ENCODE measurements at places on chromosomes 16 and 17.

DNA sequence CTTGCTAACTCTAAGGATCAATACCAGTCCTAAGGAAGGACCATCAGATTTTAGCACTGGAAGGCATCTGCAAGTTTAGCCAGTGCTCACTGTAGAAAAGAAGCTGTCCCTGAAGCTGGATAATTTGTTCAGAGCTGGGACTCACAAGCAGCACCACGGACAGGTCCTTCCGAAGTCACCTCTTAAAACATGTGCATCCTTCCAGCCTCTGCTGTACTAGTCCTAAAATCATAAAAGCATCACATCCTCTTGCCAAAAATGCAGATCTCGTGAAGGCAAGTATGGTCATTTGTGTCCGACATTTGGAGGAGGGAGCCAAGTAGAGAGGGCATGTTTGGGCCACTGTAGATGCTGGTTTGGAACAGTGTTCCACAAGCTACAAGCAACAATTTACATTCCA is 506.9 kb downstream of the RBFOX1 start:
- no peak for DNase-seq

DNA sequence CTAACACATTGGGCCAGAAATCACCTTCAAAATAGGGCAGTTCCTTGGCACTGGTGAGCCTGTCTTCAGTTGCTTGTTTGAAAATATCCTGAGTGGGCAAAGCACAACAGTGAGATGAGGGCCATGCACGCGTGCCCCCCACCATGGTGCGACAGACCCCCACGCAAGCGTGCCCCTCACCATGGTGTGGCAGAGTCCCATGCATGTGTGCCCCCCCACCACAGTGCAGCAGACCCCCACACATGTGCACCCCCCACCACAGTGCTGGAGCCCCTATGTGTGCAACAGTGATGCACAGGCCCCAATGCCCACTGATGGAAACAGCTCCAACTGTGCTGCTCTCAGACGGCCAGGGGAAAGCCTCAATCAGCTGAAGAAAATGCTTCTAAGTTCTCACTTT is 18.8 kb upstream of the TRAP1 start:
- no peak for DNase-seq

DNA sequence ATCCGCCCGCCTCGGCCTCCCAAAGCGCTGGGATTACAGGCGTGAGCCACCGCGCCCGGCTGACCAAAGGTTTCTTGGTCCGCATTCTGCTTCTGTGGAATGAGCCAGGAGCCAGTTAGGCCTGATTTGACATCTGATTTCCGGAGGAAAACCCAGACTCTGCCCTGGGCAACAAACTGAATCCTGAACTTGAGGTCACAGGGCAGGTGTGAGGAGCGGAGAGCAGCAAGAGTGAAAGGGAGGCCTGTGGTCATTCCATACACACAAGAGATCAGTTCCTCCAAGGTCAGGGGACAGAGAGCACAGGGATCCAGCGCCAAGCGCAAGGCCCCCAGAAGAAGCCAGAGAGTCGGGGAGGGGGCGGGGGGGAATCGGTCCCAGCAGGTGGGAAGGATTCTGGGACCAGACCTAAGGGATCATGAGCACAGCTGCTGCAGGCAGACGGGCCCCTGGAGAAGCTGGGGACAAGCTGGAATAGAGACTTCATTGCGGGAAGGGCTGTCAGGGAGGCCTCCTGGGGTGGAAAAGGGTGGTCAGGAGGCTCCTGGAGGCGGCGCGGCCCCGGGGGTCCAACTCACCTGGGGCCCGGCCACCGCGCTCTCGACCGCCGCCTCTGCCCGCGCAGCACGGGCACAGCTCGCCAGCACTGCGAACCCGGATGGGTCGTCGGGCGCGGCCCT is 436 bp downstream of the SHPK start:
- DNase-seq = no peak

DNA sequence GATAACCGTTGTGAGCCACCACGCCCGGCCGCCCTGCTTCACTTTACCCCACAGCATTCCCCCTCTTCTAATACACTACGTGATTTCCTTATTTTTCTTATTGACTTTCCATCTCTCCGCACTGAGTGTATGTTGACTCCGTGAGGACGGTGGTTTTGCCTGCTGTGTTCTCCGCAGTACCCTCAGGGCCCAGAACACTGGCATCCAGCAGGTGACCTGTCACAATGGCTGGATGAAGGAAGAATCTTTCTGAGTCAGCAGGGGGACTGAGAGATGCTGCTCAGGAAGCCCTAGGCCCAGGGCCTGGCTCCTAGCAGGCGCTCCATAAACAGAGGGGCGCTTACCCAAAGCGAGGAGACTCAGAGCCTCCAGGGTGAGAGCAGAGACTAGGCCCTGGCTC is 79.5 kb downstream of the RTN4RL1 start:
- no peak for DNase-seq

DNA sequence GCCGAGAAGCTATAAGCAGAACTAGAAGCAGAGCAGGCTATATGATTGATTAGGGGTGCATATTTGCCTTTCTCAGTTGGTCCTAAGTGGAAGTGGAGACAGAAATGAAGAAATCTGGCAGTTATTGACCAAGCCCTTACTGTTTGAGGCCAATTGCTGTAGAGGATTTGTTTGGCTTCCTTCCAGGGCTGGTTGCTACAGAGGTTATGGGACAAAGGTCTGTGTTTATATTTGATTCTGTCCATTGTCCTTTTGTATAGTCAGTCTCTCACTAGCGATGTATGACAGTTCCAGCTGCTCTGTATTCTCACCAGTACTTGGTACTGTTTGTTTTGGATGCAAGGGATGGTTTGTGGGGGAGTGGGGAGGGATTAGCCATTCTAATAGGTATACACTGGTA is 7.3 kb upstream of the ALOX15 start:
- DNase-seq = no peak

- DNase-seq = no peak
These were observed 33.5 kb downstream of the ABCC3 start for GRCh38 chr17:50668025-50668837.

- no peak for DNase-seq
These were observed 11.0 kb upstream of the EPN3 start for GRCh38 chr17:50521514-50521913.

DNA sequence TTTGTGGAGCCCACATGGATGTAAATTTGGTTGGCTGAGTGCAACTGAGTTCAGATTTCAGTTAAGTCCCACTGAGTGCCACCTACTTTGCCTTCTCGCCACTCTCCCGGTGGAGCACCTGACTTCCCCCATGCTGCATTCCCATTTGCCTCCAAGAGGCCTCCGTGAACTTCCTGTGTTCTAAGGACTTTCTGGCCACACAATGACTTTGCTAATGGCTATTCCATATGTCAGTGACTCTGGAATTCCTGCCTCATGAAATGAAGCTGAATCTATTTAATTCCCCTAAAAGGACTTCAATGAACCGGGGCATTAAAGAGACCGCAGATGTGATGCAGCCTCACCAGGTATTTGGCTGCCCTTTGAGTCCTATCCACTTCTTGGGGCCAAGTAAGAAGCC is 29.9 kb downstream of the ABCC12 start:
- no peak for DNase-seq

GRCh38 chr17:47862621-47863440 is 11.9 kb upstream of the SP6 start:
- DNase-seq = no peak

DNA sequence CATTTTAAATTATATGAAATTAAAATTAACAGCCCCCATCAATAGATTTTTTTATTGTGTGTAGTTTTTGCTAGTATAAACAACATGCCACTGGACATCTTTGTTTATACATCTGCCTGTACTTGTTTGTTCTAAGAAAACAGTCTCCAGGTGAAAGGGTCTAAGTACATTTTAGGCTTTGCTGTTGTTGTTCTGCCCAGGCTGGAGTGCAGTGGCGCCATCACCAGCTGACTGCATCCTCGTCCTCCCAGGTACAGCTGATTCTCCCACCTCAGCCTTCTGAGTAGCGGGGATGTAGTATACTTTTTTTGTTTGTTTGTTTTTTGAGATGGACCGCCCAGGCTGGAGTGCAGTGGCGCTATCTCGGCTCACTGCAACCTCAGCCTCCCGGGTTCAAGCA is 25.5 kb downstream of the C17orf58 start:
- DNase-seq = no peak

DNA sequence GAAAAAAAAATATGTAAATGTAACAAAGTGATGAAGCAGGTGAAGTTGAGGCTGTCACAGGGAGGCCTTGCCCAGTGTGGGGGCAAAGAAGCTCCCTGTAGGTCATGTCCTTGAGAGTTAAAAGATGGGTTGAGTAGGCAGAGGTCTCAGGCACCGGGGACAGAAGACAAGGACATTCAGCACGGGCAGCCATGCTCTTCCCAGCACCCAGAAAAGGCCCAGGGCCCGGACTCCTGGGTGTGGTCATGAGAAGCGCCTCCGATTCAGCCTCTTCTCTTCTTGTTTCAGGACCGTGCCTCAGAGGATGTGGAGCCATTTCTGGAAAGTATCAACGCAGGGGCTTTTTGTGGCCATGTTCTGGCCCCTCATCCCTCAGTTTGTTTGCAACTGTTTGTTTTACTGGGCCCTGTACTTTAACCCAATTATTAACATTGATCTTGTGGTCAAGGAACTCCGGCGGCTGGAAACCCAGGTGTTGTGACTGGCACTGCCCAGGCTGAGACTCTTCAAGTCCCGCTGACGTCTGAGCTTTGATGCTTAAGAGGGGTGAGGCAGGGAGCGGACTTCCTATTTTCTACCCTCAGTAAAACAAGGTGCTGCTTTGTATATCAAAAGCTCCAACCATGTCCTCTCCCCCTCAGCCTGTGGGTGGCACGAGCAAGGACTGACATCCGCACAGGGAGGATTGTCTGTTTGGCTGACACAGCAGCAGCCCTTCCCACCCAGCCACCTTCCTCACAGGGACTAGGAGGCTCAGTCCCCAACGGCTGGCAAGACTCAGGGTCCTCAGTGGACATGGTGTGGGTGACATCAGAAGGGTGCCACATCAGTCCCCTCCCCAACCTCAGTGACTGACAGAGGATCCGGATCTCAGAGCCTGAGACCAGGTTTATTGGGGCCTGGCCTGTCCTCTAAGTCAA is 26.5 kb downstream of the PLA2G10 start:
- DNase-seq = no peak

DNA sequence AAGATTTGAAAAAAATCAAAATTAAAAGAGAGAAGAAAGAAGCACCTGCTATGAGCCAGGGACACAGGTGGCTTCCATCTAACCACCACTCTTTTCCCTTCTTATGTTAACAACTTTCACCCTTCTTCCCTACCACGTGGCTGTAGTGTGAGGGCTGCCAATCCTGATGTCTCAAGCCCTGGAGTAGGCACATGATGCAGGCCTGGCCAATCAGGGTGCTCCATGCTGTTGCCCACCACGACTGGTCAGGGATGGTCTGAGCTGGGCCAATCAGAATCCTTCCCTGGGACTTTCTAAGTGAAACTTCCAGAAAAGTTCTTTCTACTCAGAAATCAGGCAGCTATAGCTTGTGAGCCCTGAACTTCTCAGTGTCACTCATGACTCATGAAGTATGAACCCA is 140.7 kb downstream of the SDK2 start:
- DNase-seq = no peak

DNA sequence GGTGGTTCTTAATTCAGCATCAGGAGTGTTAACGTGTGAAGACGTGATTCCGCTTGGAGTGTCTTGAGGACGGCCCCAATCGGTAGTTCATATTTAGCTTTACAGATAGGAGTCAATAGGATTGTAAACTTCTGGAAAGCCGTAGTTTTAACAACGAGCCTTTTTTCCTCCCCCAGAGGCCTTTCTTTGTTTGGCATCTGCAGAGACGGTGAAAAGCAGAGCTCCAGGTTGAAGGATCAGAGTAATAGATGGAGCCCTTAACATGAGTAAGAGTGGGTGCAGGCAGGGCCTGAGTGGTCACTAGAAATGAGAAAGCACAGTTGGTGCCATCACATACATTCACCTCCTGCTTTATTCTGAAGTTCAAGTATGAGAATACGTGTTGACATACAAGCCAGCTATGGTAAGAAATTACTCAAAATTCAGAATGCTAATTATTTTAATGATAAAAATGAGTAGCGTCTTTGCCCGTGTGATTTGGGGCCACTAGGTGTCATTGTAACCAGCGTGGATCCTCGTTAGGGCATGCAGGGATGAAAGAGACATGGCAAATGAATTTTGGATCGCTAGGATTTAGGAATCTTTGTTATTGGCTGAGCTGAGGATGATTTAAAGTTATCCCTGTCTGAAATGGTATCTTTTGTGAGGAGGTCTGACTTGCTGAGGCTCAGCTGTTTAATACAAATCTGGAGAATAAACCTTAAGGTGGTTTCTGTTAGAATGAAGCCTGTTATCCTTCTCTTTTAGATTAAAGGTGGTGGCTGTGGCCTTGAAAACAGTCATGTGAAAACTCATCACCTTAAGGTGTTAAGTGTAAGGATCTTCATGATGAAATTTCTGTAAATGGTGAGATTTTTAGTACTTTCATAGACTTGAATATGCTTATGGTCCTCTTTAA is 18.6 kb downstream of the PRCD start:
- no peak for DNase-seq

DNA sequence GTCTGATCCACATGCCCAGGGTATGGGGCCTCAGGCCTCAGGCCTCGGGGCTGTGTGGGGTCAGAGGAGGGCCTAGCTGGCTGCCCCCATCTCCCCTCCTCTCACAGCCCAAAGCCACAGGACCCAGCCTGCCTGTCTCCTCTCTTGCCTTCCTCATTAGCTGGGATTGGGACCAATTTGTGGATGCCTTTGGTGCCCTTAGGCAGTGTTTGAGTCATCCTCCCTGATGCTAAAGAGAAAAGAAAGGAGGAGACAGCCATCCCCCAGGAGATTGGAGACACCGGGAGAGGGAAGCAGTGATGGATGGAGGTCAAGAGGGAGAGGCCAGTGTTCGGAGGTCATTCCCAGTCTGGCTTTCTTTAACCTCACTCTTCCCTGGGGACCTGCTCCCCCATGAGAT is 23.3 kb upstream of the NOG start:
- DNase-seq = no peak

DNA sequence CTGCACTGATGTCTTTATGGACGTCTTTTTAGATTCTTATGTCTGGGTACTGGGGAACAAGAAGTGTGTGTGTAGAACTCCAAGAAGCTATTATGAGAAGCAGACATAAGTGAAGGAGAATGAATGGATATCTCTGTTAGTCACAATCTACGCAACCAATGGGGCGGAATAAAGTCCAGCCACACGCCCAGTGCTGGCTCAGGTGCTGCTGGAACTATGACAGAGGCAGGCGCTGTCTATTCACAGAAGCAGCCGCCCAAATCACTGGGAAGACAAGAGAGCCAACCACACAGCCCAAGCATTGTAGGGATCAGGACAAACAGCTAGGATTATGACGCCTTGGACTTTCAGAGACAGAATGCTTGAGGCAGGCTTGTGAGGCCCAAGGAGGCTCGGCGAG is 43.9 kb upstream of the ICAM2 start:
- DNase-seq = no peak

GRCh38 chr17:78368854-78369495 is 9.1 kb upstream of the SOCS3 start:
- no peak for DNase-seq
